WTC11 (cell line): ENCODE measurements at places on chromosomes 1 and 21.

GRCh38 chr21:32991361-32991760 lies 34.4 kb upstream of the OLIG2 start:
- no peak for DNase-seq

GRCh38 chr1:234395297-234395696 lies 22.0 kb downstream of the COA6 start:
- DNase-seq = no peak

- DNase-seq = no peak
Measured at GRCh38 chr1:111565968-111566367, 53.6 kb upstream of the RAP1A start.

GRCh38 chr1:246772686-246773085 lies 48.5 kb downstream of the SCCPDH start:
- DNase-seq = no peak

DNA sequence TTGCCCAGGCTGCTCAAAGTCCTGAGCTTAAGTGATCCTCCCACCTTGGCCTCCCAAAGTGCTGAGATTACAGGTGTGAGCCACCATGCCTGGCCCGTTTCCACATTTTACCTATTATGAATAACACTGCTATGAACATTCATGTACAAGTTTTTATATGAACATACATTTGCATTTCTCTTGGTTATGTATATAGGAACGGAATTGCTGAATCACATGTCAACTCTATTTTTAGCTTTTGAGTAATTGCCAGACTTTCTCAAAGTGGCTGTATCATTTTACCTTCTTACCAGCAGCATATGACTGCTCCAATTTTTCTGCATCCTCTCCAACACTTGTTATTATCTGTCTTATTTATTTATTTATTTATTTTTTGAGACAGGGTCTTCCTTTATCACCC lies 2.7 kb downstream of the SPATA21 start:
- no peak for DNase-seq

DNA sequence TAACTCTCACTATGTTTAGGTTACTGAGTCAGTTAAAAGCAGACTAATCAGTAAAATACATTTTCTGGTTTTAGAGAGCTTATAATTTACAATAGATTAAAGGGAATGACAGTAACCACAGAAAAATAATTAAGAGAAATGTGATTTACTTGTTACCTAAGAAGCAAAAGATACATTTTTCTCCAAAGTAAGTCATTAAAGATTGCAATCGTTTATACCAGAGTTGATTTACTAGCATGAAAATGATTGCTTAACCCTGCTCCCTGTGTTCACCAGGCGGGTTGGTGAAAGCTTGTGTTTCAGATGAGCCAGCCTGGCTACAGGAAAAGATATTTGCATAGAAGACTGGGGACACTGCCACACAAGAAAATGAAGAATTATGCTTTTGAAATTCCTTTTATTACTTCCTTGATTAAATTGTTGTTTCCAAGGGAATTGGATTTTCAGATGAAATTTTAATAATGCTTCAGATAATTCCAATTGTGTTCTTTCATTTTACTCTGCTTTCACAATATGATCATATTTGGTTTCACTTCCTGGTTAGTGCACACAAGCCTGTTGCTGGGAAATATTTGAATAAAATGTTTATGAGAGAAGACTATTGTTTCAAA lies 27.9 kb downstream of the LRRC8B start:
- DNase-seq = no peak

DNA sequence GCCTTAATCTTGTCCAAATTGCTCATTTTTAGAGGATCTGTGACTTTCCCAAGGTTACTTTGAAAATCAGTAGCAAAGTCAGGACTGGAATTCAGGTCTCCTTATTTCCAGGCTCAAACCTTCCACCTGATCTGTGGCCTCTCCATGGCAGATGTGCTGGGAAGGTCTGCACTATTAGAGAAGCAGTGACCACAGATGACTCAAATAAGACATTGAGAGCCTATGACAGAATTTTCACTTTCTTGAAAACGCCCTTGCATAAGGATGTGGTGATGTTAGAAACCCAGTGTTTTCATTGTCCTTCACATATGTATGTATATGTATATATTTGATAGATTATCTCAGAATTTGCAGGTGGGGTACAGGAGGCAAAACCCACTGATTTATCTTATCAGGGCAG lies 45.3 kb downstream of the TTC39A start:
- no peak for DNase-seq
